ENCODE measurements at places on chromosomes 6 and 20. TPM values are rescaled to one million over a fixed set of nuclear protein-coding genes. Genes with fewer than 3 reads are reported as not detected.

SNRNP48 gene
- total RNA-seq, result 10.9 TPM

ARHGAP18 gene
- total RNA-seq, result 9.3 TPM

GSTA5 gene
- total RNA-seq, result not detected

PPIL6 gene
- total RNA-seq, result 1.6 TPM

TP53TG5 gene
- total RNA-seq, result not detected

DLL1 gene
- 5.9 TPM for total RNA-seq

SLC22A2 gene
- not detected for total RNA-seq

HRH3 gene
- total RNA-seq, result not detected

TRIM31 gene
- not detected for total RNA-seq

Measured in epithelial cell of alveolus of lung (primary cell).